ENCODE measurements at places on chromosomes 16 and 17. TPM values are rescaled to one million over a fixed set of nuclear protein-coding genes. Genes with fewer than 3 reads are reported as not detected.

MPP3 gene
- 0.11 TPM for total RNA-seq

BRD7 gene
- 84.3 TPM for total RNA-seq

CYB5D1 gene
- total RNA-seq = 7.3 TPM

MT1A gene
- not detected for total RNA-seq

CD300LG gene
- not detected for total RNA-seq

TP53TG3C gene
- total RNA-seq = not detected

ITGB3 gene
- 0.17 TPM for total RNA-seq

GDPD3 gene
- 18.6 TPM for total RNA-seq

HNF1B gene
- 0.30 TPM for total RNA-seq

- no peak for DNase-seq
- H3K4me1 ChIP-seq = peaks cover 54% of the 10 kb centered on the region
- H3K4me3 ChIP-seq = peak overlapping the region; percentile 65
These were observed 193.4 kb downstream of the LGALS9B start for GRCh38 chr17:20273741-20274500.

DNA sequence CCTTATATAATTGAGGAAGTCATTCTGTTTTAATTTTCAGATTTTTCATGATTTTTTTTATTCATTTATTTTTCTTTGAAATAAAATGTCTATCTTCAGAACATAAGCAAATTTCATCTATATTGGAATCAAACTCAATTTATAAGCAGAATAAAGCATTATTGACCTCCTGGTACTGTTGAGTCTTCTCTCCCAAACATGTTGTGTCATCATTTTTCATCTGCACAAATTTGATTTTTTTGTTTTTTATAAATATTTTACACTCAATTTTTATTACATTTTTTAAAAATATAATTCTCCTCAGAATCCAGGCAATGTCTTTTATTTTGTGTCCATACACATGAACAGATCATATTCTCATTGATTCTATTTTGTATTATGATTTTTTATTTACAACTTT lies 2363.9 kb downstream of the TP53TG3F start:
- no peak overlapping the region for H3K27ac ChIP-seq
- no peak overlapping the region for H3K4me3 ChIP-seq
- H3K4me1 ChIP-seq = no peaks in the 10 kb centered on the region
- H3K36me3 ChIP-seq = no peaks in the 10 kb centered on the region

- H3K36me3 ChIP-seq = peaks cover 11% of the 10 kb centered on the region
- H3K4me3 ChIP-seq = no peak overlapping the region
- H3K27ac ChIP-seq = no peak overlapping the region
- no peaks in the 10 kb centered on the region for H3K27me3 ChIP-seq
- peaks cover 45% of the 10 kb centered on the region for H3K4me1 ChIP-seq
These were observed 174.2 kb downstream of the PRKCB start for GRCh38 chr16:24009955-24010354.

DNA sequence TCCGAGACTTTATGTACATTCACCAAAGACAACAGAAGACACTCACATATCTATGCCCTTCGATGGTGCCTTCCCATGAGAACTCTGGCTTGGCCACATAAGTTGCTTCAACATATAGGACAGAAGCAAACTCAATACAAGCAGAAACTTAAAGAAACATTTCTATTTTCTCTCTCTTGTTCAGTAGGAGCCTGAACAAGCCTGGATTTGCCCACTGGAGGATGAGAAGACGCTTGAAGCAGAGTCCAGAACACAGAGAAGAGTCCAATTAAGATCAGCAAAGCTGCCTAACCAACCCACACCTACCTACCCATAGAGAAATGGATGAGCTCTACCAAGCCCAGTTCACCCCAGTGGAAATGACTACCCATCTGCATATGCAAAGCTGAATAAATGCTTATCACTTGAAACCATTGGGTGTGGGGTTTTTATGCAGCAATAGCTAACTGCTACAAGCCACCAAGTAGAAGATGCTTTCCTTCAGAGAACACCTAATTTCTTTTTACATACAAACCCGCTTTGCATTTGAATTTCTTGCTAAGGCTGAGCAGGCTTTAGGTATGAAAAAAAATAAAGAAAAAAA lies 337.9 kb upstream of the DYNLRB2 start:
- H3K4me3 ChIP-seq = no peak overlapping the region
- no peaks in the 10 kb centered on the region for H3K36me3 ChIP-seq
- H3K4me1 ChIP-seq = no peaks in the 10 kb centered on the region
- DNase-seq = no peak

GRCh38 chr16:17526956-17527937 lies 56.5 kb upstream of the XYLT1 start:
- H3K4me3 ChIP-seq = no peak overlapping the region
- DNase-seq = no peak
- H3K36me3 ChIP-seq = peaks cover 3% of the 10 kb centered on the region
- peaks cover 22% of the 10 kb centered on the region for H3K4me1 ChIP-seq

- peak overlapping the region; percentile 45 for H3K27ac ChIP-seq
- peaks cover 3% of the 10 kb centered on the region for H3K36me3 ChIP-seq
- H3K27me3 ChIP-seq = no peaks in the 10 kb centered on the region
- DNase-seq = peak; percentile 92
- no peak overlapping the region for H3K4me3 ChIP-seq
These were observed 14.0 kb downstream of the UBALD2 start for GRCh38 chr17:76278952-76279741.

DNA sequence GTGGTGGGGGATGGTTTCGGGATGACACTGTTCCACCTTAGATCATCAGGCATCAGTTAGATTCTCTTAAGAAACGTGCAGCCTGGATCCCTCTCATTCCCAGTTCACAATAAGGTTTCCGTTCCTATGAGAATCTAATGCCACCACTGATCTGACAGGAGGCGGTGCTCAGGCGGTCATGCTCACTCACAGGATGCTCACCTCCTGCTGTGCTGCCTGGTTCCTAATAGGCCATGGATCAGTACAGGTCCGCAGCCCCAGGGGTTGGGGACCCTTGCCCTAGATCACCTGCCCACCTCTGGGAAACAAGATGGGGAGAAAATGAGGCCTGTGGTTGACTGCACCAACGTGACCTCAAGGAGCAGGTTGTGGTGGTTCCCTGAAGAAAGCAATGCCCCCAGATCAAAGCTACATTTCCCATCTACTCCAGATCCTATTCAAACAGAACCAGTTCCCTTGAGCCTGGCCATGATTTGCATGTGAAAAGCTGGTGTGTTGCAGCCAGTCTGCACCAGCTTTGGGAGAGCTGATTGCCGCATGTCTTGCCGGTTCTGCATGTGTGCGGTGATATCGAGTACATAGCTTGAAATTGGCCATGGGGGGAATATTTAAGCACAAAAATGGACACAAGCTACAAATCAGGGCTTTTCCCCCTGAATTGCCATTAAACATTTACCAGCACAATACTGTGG lies 183.2 kb upstream of the HSBP1 start:
- H3K4me3 ChIP-seq = no peak overlapping the region
- no peaks in the 10 kb centered on the region for H3K27me3 ChIP-seq
- no peaks in the 10 kb centered on the region for H3K4me1 ChIP-seq
- no peak for DNase-seq

- no peak overlapping the region for H3K4me3 ChIP-seq
- H3K4me1 ChIP-seq = peaks cover 10% of the 10 kb centered on the region
- no peaks in the 10 kb centered on the region for H3K27me3 ChIP-seq
- no peak overlapping the region for H3K27ac ChIP-seq
- H3K36me3 ChIP-seq = peaks cover 3% of the 10 kb centered on the region
- no peak for DNase-seq
These were observed 18.1 kb downstream of the SDK2 start for GRCh38 chr17:73625991-73626673.

DNA sequence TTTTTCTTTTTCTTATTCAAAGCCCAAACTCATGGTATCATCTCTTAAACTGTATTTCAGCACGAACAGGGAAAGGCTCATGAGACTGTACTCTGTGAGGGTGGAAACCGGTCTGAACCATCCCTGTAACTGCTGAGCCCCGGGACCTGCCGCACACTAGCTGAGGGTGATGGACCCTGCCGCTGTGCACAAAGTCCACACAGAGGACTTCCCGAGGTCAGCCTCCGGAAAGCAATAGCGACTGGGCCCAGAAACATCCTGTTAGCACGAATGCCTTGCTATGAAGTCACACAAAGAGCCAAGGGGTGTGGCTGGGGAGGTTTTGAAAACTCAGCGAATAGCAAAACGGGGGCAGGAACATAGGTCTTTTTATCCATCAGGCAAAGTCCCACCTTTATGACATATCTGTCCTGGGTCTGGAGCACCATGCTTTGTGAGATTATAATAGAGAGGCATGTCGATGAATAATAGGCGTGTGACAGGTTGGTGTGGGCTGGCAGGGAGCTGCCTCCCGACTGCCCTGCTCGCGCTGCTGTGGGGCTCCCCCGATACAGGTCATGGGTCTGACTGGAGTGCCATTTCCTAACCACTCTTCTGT lies 33.4 kb downstream of the CDK5R1 start:
- peak overlapping the region; percentile 81 for H3K4me3 ChIP-seq
- H3K4me1 ChIP-seq = peaks cover 74% of the 10 kb centered on the region
- H3K36me3 ChIP-seq = peaks cover 5% of the 10 kb centered on the region
- DNase-seq = peak; percentile 62
- peak overlapping the region; percentile 87 for H3K27ac ChIP-seq

DNA sequence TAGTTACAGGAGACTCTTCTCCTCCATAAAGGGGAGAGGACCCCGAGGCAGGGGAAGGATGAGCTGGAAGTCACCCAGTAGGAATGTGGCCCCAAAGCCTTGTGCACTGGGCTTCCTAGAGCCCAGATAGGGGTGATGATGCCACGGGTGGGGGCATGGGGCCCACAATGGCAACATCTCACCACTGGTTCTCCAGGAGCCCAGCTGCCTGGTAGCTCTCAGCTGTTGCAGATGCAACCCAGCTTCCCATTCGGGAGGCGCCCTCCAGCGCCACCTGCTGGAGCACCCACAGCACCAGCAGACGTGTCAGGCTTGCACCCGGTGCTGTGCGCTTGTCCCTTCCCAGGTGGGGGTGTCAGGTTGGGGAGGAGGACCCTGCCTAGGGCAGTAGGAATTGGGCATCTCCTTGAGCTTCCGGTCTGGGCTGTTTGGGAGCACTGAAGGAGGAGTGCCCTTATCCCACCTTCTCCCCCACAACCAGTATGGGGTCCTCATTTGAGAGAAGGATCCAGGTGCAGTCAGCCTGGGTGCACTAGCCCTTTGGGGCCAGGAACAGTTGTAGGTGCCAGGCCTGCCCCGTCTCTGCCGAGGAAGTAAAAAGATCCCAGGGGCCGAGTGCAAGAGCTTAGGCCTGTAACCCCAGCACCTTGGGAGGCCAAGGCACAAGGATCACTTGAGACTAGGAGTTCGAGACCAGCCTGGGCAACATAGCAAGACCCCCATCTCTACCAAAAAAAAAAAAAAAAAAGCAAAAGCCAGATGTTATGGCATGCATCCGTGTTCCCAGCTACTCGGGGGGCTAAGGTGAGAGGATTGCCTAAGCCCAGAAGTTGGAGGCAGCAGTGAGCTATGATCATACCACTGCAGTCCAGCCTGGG lies 14.4 kb downstream of the CDIPT start:
- peaks cover 17% of the 10 kb centered on the region for H3K36me3 ChIP-seq
- peaks cover 4% of the 10 kb centered on the region for H3K4me1 ChIP-seq
- H3K27ac ChIP-seq = no peak overlapping the region
- H3K4me3 ChIP-seq = no peak overlapping the region

DNA sequence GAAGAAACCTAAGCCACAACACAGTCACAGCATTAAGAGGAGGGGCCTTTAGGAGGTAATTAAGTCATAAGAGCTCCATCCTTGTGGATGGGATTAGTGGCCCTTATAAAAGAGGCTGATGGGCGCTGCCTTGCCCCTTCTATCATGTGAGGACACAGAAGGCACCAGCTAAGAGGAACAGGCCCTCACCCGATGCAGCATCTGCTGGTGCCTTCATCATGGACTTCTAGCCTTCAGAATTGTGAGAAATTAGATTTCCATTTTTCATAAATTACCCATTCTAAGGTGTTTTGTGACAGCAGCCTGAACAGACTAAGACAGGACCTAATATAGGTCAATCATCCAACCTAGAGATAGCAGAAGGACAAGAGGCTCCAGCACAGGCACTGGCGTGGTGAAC lies 120.8 kb downstream of the CDYL2 start:
- H3K27me3 ChIP-seq = peaks cover 2% of the 10 kb centered on the region
- no peak overlapping the region for H3K27ac ChIP-seq
- no peak for DNase-seq
- no peak overlapping the region for H3K4me3 ChIP-seq

- no peak overlapping the region for H3K27ac ChIP-seq
- no peaks in the 10 kb centered on the region for H3K4me1 ChIP-seq
- no peak for DNase-seq
- H3K36me3 ChIP-seq = no peaks in the 10 kb centered on the region
- no peak overlapping the region for H3K4me3 ChIP-seq
- H3K27me3 ChIP-seq = peaks cover 8% of the 10 kb centered on the region
These were observed 73.5 kb upstream of the XYLT1 start for GRCh38 chr16:17544304-17544703.

GRCh38 chr17:18986541-18987229 lies 17.9 kb downstream of the FAM83G start:
- DNase-seq = no peak
- no peak overlapping the region for H3K4me3 ChIP-seq
- peaks cover 6% of the 10 kb centered on the region for H3K4me1 ChIP-seq
- H3K27me3 ChIP-seq = no peaks in the 10 kb centered on the region
- H3K36me3 ChIP-seq = no peaks in the 10 kb centered on the region

DNA sequence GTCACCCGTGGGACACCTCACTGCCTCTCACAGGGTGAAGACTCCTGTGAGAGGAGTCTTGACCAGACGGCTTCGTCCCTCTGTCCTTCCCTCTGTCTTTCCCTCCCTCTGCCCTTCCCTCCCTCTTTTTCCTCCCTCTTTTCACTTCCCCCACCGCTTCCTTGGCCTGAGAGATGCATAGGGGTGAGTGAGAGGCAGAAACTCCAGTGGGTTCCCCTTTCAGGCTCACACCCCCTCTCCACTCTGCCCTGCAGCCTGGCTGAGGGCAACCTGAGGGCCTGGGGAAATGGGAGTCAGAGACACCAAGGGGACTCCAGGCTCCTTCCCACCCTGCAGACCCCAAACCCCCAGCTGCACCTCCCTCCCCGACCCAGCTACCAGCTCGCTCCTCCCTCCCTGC lies 14.6 kb upstream of the KRT17 start:
- H3K4me1 ChIP-seq = no peaks in the 10 kb centered on the region
- H3K36me3 ChIP-seq = no peaks in the 10 kb centered on the region
- no peak for DNase-seq
- no peak overlapping the region for H3K27ac ChIP-seq
- H3K27me3 ChIP-seq = peaks cover 3% of the 10 kb centered on the region

DNA sequence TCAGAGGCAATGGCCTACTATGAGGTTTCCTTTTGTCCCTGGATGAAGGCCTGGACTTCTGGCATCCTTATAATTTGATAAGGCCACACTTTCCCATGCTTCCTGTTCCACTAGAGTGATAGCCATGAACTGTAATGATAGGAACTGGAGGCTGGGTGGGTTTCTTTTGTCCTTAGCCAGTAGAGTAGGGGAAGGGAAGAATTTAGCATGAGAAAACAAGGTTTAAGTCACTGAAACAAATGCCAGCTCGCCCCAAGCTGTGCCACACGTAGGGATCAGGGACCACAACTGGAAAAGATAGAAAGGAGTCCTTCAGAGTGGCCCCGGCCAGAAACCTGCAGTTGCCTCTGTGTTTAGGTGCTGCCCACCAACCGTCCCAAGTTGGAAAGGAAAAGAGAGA lies 80.9 kb upstream of the C17orf78 start:
- DNase-seq = no peak
- no peaks in the 10 kb centered on the region for H3K27me3 ChIP-seq

Data from activated naive CD8-positive, alpha-beta T cell treated with anti-CD3 and anti-CD28 coated beads, Interleukin-2, amount 10 ng/mL, durations not matched to agents 7 days and 5 days (primary cell).